Mononuclear cell (primary cell): ENCODE measurements at places on chromosomes 6 and 20. TPM values are rescaled to one million over a fixed set of nuclear protein-coding genes. Genes with fewer than 3 reads are reported as not detected.

RAB44 gene
- total RNA-seq: 1.3 TPM

SYTL3 gene
- 35.7 TPM for total RNA-seq

CALHM4 gene
- 0.21 TPM for total RNA-seq

ADGRF5 gene
- total RNA-seq: not detected

PSORS1C1 gene
- not detected for total RNA-seq

PSMB9 gene
- total RNA-seq: 18.7 TPM

PCSK2 gene
- total RNA-seq: not detected

LPA gene
- not detected for total RNA-seq

DPPA5 gene
- total RNA-seq: not detected

GATA5 gene
- total RNA-seq: not detected

RFX6 gene
- not detected for total RNA-seq

ZBP1 gene
- total RNA-seq: 14.7 TPM

PI3 gene
- total RNA-seq: not detected

NRN1 gene
- 0.31 TPM for total RNA-seq

CYP21A2 gene
- not detected for total RNA-seq

SLC17A3 gene
- 0.31 TPM for total RNA-seq

SLC35D3 gene
- total RNA-seq: 0.52 TPM

EFCAB8 gene
- total RNA-seq: 0.73 TPM

TDRD6 gene
- total RNA-seq: not detected

PROKR2 gene
- total RNA-seq: not detected

SRSF12 gene
- not detected for total RNA-seq

CNBD2 gene
- 11.3 TPM for total RNA-seq

RAD21L1 gene
- 0.10 TPM for total RNA-seq

PDYN gene
- total RNA-seq: 0.10 TPM

ABHD16B gene
- total RNA-seq: not detected

CST7 gene
- total RNA-seq: 48.1 TPM

SCUBE3 gene
- not detected for total RNA-seq

SLC32A1 gene
- total RNA-seq: 0.21 TPM

EZR gene
- 165 TPM for total RNA-seq

ANKRD66 gene
- not detected for total RNA-seq

NCOA3 gene
- total RNA-seq: 72.8 TPM

CLPSL1 gene
- total RNA-seq: not detected

WFDC10B gene
- not detected for total RNA-seq

MAP7 gene
- total RNA-seq: 0.31 TPM

EEF1E1 gene
- 25.2 TPM for total RNA-seq

TINAG gene
- not detected for total RNA-seq

HLA-DQA1 gene
- 12.5 TPM for total RNA-seq

BMP7 gene
- total RNA-seq: not detected

PEX3 gene
- total RNA-seq: 10.5 TPM

SPTLC3 gene
- total RNA-seq: 1.0 TPM

KIAA0408 gene
- 1.0 TPM for total RNA-seq

RAMACL gene
- 0.73 TPM for total RNA-seq

WFDC11 gene
- not detected for total RNA-seq

SIM1 gene
- total RNA-seq: not detected

FOXA2 gene
- total RNA-seq: not detected

ARFGEF3 gene
- under 0.01 TPM for total RNA-seq

ACSS1 gene
- total RNA-seq: 8.0 TPM

RIPPLY2 gene
- under 0.01 TPM for total RNA-seq

MAPK13 gene
- 16.9 TPM for total RNA-seq

PLCB4 gene
- total RNA-seq: 0.21 TPM

NELFE gene
- total RNA-seq: 47.8 TPM

COL9A3 gene
- not detected for total RNA-seq

HSPA1L gene
- 2.7 TPM for total RNA-seq

QRSL1 gene
- 12.5 TPM for total RNA-seq

PRICKLE4 gene
- total RNA-seq: 0.31 TPM

OR2H1 gene
- not detected for total RNA-seq

BPIFB1 gene
- total RNA-seq: not detected

IPCEF1 gene
- total RNA-seq: 73.5 TPM
